ENCODE measurements at places on chromosomes 4 and X.

DNA sequence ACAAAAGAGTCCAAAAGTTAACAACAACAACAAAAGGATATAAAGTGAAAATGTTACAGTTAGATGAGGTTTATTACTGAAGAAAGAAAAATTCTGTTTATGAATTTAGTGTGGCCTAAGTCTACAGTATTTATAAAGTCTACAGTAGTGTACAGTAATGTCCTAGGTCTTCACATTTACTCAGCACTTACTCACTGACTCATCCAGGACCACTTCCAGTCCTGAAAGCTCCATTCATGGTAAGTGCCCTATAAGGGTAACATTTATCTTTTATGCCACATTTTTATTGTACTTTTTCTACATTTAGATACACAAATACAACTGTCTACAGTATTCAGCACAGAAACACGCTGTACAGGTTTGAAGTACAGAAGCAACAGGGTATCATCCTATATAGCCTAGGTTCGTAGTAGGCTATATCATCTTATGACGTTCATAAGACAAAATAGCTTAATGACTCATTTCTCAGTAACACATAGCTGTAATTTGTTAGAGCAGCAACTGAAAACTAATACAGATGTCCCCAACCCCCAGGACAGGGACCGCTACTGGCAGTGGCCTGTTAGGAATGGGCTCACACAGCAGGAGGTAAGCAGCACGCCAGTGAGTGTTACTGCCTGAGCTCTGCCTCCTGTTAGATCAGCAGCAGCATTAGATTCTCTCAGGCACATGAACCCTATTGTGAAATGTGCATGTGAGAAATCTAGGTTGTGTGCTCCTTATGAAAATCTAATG, 61.3 kb downstream of the CENPC start:
- DNase-seq: no peak

DNA sequence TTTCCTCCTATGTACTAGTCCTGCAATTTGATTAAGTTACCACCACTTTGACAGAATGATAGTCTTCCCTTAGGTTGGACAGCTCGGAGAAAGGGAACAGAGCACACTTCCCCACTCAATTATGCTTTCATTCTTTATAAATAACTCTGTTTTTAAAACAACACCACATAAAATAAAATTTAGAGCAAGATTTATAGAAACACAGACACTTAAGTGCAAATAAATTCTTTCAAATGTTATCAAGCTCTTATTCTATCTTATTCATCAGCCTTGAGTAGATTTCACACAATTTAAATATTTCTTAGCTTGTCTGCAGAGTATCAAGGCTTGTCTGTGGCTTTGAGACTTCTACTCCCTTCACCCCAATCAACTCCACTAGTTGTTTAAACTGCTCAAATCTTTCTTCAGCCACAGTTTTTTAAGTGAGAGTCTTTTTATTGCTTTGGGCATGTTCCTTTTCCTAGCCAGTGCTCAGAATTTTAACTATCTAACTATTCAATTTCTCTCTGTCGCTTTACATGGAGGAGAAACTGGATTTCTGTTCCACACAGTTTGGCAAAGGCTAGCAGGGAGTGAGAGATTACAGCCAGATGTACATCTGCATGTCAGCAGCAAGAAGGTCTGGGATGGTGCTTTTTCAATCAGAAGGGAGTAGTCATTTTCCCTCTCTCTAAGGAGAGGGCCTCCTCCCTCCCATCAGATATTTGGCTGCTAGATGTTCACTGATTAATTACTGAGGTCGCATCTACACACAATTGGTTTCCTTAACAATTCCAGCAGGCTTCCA, 53.1 kb upstream of the PLAC1 start:
- no peak for DNase-seq

GRCh38 chrX:53263597-53264094, 17.7 kb downstream of the IQSEC2 start:
- DNase-seq: peak; percentile 82

GRCh38 chr4:119623025-119623424, 5.6 kb downstream of the PDE5A start:
- no peak for DNase-seq

- DNase-seq: no peak
These were observed 59.5 kb downstream of the RXFP1 start for GRCh38 chr4:158581161-158581560.

DNA sequence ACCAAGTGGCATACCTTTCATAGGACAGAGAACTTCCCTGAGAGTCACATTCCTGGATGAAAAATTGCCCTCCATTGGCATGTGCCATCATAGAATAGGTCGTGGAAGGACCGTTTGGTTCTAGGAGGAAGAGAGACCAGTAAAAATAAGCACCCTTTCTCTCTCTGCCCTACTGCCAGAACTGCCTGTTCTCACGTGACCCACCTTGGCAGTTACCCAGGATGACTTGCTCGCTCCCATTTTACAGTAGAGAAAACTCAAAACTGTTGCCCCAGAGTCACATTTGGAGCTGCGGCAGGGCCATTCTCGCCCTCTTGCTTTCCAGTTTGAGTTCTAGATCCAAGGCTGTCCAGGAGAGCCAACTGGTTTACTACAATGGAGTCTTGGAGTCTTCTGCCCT, 1.1 kb upstream of the NLGN3 start:
- DNase-seq: no peak

- no peak for DNase-seq
These were observed 27.9 kb upstream of the MSMO1 start for GRCh38 chr4:165299399-165300060.

DNA sequence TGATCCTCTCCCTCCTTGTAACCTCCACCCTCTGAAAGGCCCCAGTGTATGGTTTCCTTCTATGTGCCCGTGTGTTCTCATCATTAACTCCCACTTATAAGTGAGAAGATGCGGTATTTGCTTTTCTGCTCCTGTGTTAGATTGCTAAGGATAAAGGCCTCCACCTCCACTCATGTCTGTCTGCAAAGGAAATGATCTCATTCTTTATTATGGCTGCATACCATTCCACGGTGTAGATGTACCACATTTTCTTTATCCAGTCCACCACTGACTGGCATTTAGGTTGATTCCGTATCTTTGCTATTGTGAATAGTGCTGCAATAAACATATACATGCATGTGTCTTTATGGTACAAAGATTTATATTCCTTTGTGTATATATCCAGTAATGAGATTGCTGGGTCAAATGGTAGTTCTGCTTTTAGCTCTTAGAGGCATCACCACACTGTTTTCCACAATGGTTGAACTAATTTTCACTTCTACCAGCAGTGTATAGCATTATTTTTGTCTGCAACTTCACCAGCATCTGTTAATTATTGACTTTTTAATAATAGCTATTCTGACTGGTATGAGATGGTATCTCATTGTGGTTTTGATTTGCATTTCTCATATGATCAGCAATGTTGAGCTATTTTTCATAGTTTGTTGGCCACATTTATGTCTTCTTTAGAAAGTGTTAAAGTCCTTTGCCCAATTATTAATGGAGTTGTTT, 1030.9 kb downstream of the FSTL5 start:
- no peak for DNase-seq

GRCh38 chr4:82230306-82230705, 143.5 kb downstream of the HNRNPD start:
- DNase-seq: no peak

GRCh38 chr4:145830699-145831098, 107.9 kb downstream of the ZNF827 start:
- DNase-seq: no peak

DNA sequence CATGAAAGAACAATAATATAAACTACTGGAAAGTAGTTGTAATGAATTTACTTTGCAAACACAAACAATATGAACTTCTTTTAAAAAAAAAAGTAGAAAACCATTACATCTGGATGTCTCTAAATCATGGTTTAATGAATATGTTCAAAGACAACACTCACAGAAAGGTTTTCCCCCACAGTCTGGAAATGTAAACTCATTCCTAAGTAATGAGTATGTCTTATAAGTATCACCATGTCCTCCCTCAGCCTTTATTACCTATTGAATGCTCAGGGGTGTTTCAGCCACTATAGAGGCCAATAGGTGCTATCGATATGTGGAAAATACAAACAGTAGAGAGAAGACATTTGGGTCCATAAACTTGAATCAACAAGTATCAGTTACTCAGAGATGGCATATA, 186.7 kb downstream of the PALLD start:
- no peak for DNase-seq

DNA sequence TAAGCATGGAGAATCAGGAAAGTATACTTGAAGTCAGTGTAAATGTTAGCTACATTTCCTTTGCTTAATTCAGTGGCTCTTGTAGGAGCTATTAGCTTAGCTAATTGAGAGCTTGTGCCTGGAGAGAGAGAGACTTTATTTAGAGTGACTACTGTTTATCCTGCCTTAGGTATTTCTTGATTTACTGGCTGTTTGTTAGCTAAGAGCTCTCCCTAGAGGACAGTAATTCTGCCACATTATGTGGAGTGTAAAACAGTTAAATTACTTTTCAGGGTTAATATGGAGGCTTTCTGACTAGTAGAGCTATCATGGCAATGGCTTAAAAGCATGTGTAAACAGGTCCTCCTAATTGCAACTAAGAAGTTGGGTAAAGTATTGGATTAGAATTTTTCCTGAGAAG, 306.5 kb upstream of the TECRL start:
- DNase-seq: no peak

- DNase-seq: no peak
These were observed 16.6 kb downstream of the TRIML2 start for GRCh38 chr4:188092824-188093223.

- no peak for DNase-seq
These were observed 19.7 kb downstream of the TRIM2 start for GRCh38 chr4:153223930-153224329.

- no peak for DNase-seq
These were observed 40.5 kb upstream of the BMP2K start for GRCh38 chr4:78735697-78736096.

- DNase-seq: no peak
These were observed 78.4 kb downstream of the JAKMIP1 start for GRCh38 chr4:6121941-6122340.

DNA sequence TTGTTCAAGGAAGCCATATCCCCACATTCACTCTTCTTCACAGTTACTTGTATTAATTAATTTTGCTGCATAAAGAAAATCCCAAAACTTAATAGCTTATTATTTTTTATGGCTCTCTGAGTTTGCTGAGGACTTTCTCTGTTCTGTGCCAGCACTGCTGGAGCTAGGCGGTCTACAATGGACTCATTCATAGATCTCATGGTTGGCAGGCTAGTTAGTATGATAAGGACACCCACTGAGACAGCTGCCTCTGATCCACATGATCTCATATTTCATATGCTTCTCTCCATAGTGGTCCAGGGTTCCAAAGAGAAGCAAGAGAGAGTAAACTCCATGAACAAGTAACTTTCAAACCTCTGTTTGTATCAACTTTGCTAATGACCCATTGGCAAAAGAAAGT, 170.2 kb downstream of the ADGRA3 start:
- DNase-seq: no peak

GRCh38 chr4:185955826-185956543, 113.0 kb upstream of the TLR3 start:
- DNase-seq: no peak

DNA sequence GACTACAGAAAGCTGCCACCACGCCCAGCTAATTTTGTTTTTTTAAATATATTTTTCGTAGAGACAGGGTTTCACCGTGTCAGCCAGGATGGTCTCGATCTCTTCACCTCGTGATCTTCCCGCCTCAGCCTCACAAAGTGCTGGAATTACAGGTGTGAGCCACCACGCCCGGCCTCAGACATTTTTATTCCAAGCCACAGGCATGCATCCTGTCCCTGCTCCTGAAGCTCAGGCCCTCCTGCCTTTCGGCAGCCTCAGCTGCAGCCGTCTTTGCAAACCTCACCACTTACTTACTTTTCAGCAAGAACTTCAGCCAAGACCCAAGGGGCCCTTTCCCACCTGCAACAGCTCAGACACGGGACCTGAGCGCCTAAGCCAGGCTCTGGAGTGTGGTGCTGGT, 26.0 kb downstream of the FAM53A start:
- DNase-seq: no peak

GRCh38 chr4:144645102-144645630, 790 bp upstream of the HHIP start:
- DNase-seq: no peak

- DNase-seq: peak; percentile 82
These were observed 34.2 kb downstream of the WDR13 start for GRCh38 chrX:48631376-48632090.

DNA sequence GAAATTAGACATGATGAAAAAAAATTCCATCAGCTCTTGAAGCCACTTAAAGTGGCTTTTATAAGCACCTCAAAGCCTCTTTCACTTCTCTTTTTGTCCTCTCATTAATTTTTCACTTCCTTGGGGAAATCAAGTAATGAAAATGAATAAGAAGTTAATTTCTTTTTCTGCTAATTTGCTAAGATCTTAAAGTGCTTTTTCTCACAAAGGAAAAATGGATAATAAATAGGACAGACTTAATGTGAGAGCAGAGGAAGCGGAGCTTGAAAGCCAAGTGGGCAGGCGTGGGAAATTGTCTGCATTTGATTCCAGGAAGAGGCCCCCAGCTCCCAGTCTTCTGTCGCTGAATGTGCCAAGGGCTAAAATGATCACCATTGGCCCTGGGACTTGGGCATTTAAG, 28.6 kb downstream of the CDS1 start:
- no peak for DNase-seq

DNA sequence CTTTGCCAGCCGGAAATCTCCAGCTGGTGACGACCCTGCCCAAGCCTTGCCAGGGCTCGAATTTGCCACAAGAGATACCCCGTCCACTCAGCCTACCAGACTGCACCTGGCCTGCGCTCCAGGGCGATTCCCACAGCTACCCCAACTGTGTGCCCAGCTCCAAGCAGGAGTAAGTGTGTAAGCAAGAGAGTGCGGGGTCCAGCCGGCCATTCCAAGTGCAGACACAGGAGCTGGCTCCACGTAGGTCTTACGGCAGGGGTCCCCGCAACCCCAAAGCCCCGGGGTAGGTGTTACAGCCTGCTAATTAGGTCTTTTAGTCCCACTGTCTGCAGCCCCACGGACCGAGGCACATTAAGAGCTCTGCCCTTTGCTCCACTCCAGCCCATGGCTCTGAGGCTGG, 1305.2 kb downstream of the ARAP2 start:
- no peak for DNase-seq

- peak; percentile 3 for DNase-seq
These were observed 162.4 kb downstream of the ASB9 start for GRCh38 chrX:15107367-15107988.

- no peak for DNase-seq
These were observed 132.7 kb downstream of the BTC start for GRCh38 chr4:74661427-74662201.

GRCh38 chrX:6667048-6667768, 132.3 kb upstream of the VCX3A start:
- no peak for DNase-seq

- peak; percentile 16 for DNase-seq
These were observed 1.2 kb downstream of the CD38 start for GRCh38 chr4:15779306-15779705.

GRCh38 chrX:30643313-30643821, 9.9 kb upstream of the GK start:
- no peak for DNase-seq
